ENCODE measurements at places on chromosomes 7 and 10. TPM values are rescaled to one million over a fixed set of nuclear protein-coding genes. Genes with fewer than 3 reads are reported as not detected.
A peak's percentile ranks its signal among the peaks of the same experiment; 100 is the strongest.

GRCh38 chr10:27815846-27816245 lies 70.2 kb upstream of the MKX start:
- no peak overlapping the region for H3K4me3 ChIP-seq
- H3K36me3 ChIP-seq = no peaks in the 10 kb centered on the region
- DNase-seq = no peak
- no peak overlapping the region for H3K27ac ChIP-seq

GRCh38 chr7:92691578-92691977 lies 101.4 kb upstream of the FAM133B start:
- peak overlapping the region; percentile 19 for H3K27ac ChIP-seq
- H3K4me3 ChIP-seq = no peak overlapping the region
- H3K36me3 ChIP-seq = no peaks in the 10 kb centered on the region
- peak; percentile 77 for DNase-seq

DNA sequence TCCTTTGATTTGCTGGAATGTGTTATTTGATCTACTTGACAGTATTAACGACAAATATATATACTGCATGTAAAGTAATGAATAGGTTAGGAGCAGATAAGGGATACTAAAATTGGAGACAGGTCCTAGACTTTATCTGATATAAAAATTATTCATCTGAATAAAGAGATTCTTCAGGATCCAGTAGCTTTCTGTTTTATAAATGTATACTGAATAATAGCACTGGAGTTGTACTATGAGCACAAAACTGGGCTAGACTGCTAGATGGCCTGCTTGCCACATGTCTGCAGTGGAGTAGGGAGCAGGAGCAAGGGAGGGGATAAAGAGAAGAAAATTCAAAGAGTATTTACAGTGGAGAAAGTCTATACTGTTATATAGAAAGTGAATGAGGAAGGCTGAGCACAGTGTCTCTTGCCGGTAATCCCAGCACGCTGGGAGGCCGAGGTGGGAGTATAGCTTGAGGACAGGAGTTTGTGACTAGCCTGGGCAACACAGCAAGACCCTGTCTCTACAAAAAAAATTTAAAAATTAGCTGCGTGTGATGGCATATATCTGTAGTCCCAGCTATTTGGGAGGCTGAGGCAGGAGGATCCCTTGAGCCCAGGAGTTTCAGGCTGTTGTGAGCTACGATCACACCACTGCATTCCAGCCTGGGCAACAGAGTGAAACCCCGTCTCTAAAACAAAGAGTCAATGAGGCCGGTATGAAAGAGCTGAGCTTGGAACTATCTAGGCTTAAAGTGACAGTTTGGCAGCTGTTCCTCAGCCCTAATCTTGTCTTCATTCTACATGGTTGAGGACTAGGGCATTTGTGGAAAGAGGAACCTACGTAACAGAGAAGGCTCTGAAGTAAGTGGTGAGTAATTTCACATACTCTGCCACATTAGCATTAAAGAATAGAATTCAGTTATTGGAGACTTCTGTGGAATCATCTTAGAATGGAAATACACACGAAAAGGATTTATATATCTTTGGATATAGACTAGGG lies 41.8 kb downstream of the CD36 start:
- no peaks in the 10 kb centered on the region for H3K4me1 ChIP-seq
- H3K4me3 ChIP-seq = no peak overlapping the region
- H3K27ac ChIP-seq = no peak overlapping the region
- H3K27me3 ChIP-seq = no peaks in the 10 kb centered on the region

DNA sequence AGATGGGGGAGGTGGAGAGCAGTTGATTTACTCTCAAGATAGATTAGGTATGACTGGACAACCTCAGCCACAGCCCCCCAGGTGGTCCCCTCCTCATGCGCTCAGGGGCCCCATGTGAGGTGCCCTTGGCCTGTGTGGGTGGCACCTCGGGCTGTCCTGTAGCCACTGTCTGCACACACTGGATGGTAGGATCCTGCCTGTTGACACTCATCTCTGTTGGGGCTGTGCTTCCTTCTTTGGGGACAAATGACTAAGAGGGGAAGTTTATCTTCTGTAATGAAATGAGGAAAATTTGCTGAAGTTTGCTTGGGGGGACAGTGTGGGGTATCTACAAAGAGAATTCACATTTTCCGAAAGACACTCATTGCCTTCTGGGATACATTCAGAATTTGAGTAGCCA lies 53.6 kb upstream of the ANTXRL start:
- no peak for DNase-seq
- H3K4me1 ChIP-seq = no peaks in the 10 kb centered on the region
- no peaks in the 10 kb centered on the region for H3K27me3 ChIP-seq

GRCh38 chr10:30991647-30992011 lies 40.0 kb downstream of the ZNF438 start:
- H3K27ac ChIP-seq = no peak overlapping the region
- H3K36me3 ChIP-seq = peaks cover 2% of the 10 kb centered on the region
- H3K4me1 ChIP-seq = peaks cover 21% of the 10 kb centered on the region
- no peak for DNase-seq
- no peaks in the 10 kb centered on the region for H3K27me3 ChIP-seq
- no peak overlapping the region for H3K4me3 ChIP-seq

GRCh38 chr10:132485391-132485790 lies 52.2 kb upstream of the INPP5A start:
- no peak overlapping the region for H3K4me3 ChIP-seq
- H3K27me3 ChIP-seq = peaks cover 7% of the 10 kb centered on the region
- H3K36me3 ChIP-seq = no peaks in the 10 kb centered on the region
- no peak for DNase-seq
- no peaks in the 10 kb centered on the region for H3K4me1 ChIP-seq

DNA sequence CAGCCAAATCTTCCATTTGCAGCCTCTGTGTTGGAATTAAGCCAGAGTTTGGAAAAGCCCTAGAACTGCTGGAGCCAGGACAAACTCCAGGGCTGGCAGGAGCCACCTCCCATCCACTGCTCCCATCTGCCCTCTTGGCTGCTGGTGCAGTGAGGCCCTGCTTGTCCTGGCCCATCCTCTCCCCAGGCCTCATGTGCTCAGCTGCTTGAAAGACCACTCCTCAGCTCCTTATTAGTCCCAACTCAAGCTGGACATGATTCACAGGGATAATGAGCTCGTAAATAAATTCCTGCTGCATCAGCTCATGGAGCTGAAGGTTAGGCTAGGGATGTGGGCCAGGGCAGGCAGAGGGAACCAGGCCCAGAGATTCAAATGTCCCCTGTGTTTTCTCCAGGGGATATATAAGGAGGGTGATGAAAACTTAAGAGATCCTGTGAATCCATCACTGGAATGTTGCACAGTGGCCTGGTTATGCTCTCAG lies 282.8 kb downstream of the RPS24 start:
- H3K4me3 ChIP-seq = no peak overlapping the region
- H3K4me1 ChIP-seq = peaks cover 5% of the 10 kb centered on the region
- H3K36me3 ChIP-seq = no peaks in the 10 kb centered on the region
- H3K27me3 ChIP-seq = peaks cover 3% of the 10 kb centered on the region

- H3K36me3 ChIP-seq = no peaks in the 10 kb centered on the region
- DNase-seq = peak; percentile 64
- no peaks in the 10 kb centered on the region for H3K27me3 ChIP-seq
- H3K27ac ChIP-seq = peak overlapping the region; percentile 32
- peaks cover 27% of the 10 kb centered on the region for H3K4me1 ChIP-seq
- no peak overlapping the region for H3K4me3 ChIP-seq
Measured at GRCh38 chr10:122468926-122469781, 7.8 kb downstream of the HTRA1 start.

GRCh38 chr7:111650456-111650999 lies 88.2 kb upstream of the IMMP2L start:
- no peak overlapping the region for H3K4me3 ChIP-seq
- no peaks in the 10 kb centered on the region for H3K4me1 ChIP-seq
- no peaks in the 10 kb centered on the region for H3K27me3 ChIP-seq
- no peaks in the 10 kb centered on the region for H3K36me3 ChIP-seq

DNA sequence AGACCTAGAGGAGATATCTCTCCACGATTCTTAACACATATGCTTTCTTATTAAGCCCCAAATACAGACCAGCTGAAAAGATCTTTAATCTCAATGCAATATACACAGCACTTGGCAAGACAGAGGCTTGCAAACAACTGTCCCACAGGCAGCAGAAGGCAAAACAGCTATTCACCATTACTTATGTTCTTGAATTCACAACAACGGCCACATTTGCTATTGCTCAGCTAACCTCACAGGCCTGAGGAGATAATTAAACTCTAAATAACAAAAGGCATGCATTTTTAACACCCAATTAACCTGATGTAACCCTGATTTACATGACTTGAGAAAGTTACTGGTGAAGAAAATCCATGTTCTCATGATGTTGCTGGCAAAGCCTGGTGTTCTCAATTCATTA lies 216.4 kb downstream of the CRPPA start:
- H3K4me1 ChIP-seq = peaks cover 16% of the 10 kb centered on the region
- DNase-seq = no peak
- no peaks in the 10 kb centered on the region for H3K27me3 ChIP-seq
- no peaks in the 10 kb centered on the region for H3K36me3 ChIP-seq

- DNase-seq = no peak
- no peak overlapping the region for H3K4me3 ChIP-seq
- no peak overlapping the region for H3K27ac ChIP-seq
Measured at GRCh38 chr7:150745086-150745485, 7.9 kb downstream of the GIMAP5 start.

GRCh38 chr7:156722043-156722826 lies 81.7 kb downstream of the RNF32 start:
- peak; percentile 76 for DNase-seq
- no peaks in the 10 kb centered on the region for H3K27me3 ChIP-seq
- H3K4me1 ChIP-seq = peaks cover 2% of the 10 kb centered on the region
- no peaks in the 10 kb centered on the region for H3K36me3 ChIP-seq

DNA sequence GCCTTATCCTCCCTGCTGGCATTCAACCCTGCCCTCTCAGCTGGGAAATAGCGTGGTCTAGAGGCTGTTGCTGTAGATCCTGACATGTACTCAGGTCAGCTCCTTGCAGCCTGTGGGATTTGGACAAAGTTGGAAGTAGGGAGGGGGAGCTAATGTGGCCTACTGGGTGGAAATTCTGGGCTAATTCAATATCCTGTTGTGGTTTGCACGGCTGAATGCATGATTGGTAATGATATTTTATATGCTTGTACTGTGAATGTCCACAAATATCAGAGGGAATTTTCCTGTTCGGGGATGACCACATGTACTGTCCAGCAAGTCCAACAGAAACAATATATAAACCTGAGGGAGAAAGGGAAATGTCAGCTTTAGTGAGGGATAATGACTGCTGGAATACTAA lies 22.1 kb upstream of the NPVF start:
- H3K4me3 ChIP-seq = no peak overlapping the region
- no peak overlapping the region for H3K27ac ChIP-seq
- no peak for DNase-seq
- H3K27me3 ChIP-seq = no peaks in the 10 kb centered on the region
- no peaks in the 10 kb centered on the region for H3K36me3 ChIP-seq

- H3K4me3 ChIP-seq = no peak overlapping the region
- DNase-seq = no peak
- no peaks in the 10 kb centered on the region for H3K27me3 ChIP-seq
- no peak overlapping the region for H3K27ac ChIP-seq
- no peaks in the 10 kb centered on the region for H3K4me1 ChIP-seq
- H3K36me3 ChIP-seq = no peaks in the 10 kb centered on the region
Measured at GRCh38 chr7:112763996-112764395, 26.2 kb downstream of the TMEM168 start.

DNA sequence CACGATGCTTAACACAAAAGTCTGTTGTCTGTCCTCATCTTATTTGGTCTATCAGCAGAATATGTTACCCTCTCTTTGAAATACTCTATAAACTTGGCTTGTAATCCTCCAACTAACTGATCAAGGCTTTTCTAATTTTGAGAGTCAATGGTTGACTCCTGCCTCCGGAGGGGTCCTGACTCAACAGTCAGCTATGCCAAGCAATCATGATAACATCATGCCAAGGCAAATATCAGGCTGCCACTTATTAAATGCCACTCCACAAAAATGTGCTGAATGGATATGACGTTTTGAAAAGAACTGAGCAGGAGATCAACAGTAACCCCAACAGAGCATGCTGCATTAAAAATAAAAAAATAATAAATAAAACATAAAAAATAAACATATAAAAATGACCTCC lies 116.1 kb downstream of the PARD3 start:
- H3K27me3 ChIP-seq = no peaks in the 10 kb centered on the region
- H3K27ac ChIP-seq = no peak overlapping the region
- peak; percentile 76 for DNase-seq
- H3K36me3 ChIP-seq = no peaks in the 10 kb centered on the region
- peaks cover 47% of the 10 kb centered on the region for H3K4me1 ChIP-seq
- H3K4me3 ChIP-seq = no peak overlapping the region

Gene TCERG1L
- total RNA-seq = not detected

Gene EBLN1
- not detected for total RNA-seq

Gene VAX1
- total RNA-seq = not detected

Gene NPTX2
- total RNA-seq = 0.53 TPM
